ENCODE measurements at places on chromosomes 7 and 10. TPM values are rescaled to one million over a fixed set of nuclear protein-coding genes. Genes with fewer than 3 reads are reported as not detected.
A peak's percentile ranks its signal among the peaks of the same experiment; 100 is the strongest.

FBXL13 gene
- 1.1 TPM for polyA plus RNA-seq

PRLHR gene
- 0.08 TPM for polyA plus RNA-seq

SCRN1 gene
- polyA plus RNA-seq, result 67.7 TPM

PNLIPRP2 gene
- 0.37 TPM for polyA plus RNA-seq

VSTM4 gene
- polyA plus RNA-seq, result 57.1 TPM

EVX1 gene
- not detected for polyA plus RNA-seq

CYP26C1 gene
- polyA plus RNA-seq, result not detected

DNA sequence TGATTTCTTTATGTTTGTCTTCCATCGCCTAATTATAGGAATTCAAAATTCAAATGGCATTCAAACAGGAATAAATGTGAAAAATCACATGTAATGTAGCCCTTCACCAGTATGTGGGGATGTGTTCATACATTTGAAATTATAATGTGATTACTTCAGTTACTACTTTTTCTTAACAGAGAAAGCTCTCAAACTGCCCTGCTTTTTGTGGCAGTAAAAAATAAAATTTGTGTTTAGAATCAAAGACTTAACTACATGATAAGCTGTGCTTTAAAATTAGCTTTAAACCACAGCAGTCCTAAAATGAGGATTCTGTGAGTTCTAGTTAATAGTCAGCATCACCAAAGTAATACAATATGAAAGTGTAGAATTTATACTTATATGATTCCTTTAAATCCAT is 7.8 kb upstream of the HERC4 start:
- DNase-seq, result no peak

DNA sequence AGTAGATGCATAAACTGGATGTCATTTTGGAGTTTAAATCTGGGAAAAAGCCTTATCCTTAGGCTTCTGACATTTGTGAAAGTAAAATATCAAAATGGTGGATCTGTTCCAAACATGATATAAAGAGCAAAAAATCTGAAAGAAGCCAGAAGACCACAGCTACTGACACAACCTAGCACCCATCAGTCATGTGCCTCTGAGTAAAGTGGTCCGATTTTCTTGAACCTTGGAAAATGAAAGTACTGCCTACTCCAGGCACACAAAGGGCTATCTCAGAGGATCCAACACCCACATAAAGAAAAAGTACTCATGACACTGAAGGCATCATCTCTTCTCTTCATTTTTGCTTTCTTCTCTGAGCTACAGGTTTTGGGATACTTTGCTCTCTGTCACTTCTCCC is 150.7 kb downstream of the KMT2E start:
- DNase-seq, result no peak

GRCh38 chr7:42263971-42264370 is 27.0 kb upstream of the GLI3 start:
- no peak for DNase-seq

GRCh38 chr10:74824184-74824899 is 2.1 kb upstream of the KAT6B start:
- no peak for DNase-seq

DNA sequence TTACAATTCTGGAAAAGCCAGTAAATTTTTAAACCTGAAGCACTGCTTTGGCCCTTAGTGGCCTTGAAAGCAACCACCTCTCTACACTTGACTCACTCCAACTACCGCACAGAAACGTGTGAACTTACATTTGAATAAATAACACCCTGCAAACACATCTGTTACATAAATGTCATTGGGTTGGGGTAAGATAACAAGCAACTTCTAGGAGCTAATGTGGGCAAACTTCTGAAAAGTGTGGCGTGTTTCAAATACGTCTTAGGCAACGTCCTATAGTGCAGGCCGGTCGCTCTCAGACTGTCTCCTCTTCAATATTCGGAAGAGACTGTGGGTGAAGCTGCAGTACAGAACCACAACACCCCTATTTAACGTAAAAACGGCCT is 474 bp downstream of the ORC5 start:
- no peak for DNase-seq

GRCh38 chr7:131329176-131329570 is 1.5 kb downstream of the MKLN1 start:
- no peak for DNase-seq

GRCh38 chr10:119268871-119269506 is 61.6 kb downstream of the GRK5 start:
- peak; percentile 33 for DNase-seq

- DNase-seq, result no peak
Observed at GRCh38 chr10:77857272-77857671, 69.3 kb downstream of the DLG5 start.

DNA sequence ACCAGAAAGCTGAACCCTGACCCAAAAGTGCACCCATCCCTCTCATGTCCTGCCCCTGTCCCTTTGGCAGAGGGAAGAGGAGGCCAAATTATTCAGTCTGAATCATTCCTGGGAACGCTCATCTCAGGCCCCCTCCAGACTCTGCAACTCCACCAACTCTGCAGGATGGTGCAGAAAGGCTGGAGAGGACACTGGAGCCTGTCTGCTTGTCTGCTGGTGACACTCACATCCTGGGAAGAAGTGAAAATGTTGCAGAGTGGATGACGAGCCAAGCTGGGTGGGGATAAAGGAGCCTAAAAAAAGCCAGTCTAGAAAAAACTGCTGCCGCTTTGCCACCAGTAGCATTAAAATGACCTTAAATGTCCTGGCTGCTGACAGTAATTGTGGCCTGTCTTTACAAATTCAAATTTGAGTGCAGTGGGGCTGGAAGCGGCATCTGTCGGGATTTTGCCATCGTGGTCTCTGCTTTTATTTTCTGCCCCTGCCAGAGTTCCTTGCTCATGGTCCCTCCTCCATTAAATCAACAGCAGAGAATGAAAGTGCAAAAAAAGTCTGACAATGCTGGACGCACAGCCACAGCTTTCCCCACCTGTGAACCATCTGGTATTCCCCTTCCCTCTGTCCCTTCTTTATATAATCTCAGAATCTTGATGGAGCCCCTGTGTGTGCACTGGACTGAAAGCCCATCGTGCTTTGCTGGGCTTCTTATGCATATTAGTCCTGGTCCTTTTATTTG is 63.9 kb downstream of the STK17A start:
- no peak for DNase-seq

DNA sequence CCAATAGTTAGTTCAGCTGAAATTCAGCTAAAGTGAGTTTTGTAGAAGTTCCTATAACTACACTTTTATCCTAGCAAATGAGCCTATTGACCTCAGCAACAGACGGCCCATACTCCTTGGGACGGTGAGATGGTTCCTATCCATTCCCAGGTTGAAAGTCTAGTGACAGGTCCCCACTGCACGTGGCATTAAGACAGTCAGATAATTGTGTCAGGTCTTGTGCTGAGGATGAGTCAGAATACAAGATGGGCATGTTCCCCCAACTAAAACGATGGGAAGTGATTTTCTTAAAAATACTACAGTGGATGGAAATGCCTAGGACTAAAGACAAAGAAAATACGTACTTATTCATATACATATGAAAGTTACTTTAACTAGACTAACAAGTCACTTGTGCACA is 2.1 kb downstream of the CAV1 start:
- no peak for DNase-seq

DNA sequence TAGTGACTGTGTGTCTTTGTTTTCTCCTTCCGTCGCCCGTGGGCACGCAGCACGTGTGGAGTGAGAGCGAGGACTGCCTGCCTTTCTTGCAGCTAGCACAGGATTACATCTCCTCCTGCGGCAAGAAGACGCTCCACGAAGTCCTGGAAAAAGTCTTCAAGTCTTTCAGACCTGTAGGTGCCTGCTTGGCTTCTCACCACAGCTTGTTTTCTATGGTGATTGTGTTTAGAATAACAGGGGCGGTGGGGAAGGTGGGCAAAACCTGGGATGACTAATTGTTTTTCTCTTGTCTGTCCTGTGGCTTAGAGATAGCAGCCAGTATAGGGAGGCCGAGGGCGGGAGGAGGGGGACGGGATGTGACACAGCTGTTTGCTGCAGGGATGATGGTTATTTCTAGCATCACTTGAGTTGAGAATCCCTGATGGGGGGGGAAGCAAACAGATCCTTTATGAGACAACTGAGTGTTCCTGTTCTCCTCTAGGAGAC is 11.4 kb downstream of the MTURN start:
- no peak for DNase-seq

GRCh38 chr7:88629559-88629958 is 129.9 kb upstream of the ZNF804B start:
- DNase-seq, result no peak

DNA sequence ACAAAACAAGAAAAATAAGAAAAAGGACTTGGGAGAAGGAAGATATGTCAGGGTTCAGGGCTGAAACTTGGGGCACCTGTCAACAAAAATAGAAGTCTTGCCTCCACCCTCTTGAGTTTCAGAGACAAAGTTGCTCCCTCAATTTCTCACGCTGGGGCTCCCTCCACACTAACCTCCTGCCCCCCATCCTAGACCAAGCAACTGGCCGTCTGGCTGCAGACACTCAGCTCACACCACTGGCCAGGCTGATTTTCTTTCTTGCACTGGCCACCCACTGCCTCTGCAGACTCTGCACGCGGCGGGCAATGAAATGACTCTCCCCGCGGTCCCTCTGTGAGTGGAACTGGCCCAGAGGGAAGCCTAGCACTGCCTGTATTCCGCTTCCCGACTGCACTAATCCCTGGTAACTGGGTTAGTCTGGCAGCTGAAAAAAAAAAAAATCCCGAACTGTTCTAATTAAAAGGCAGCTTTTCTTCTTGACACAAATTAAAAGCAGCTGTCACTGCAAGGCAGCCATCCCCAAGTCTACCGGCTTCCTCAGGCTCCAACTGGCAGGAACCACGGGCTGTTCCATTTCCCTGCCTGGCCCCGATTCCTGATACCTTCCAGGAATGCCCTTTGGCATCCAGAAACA is 83.5 kb downstream of the SPDYE5 start:
- no peak for DNase-seq

- DNase-seq, result no peak
Observed at GRCh38 chr7:481219-481930, 38.3 kb downstream of the PDGFA start.

- DNase-seq, result no peak
Observed at GRCh38 chr10:97842656-97843280, 6.9 kb upstream of the GOLGA7B start.

GRCh38 chr7:128100225-128100948 is 69.2 kb upstream of the LRRC4 start:
- DNase-seq, result no peak

DNA sequence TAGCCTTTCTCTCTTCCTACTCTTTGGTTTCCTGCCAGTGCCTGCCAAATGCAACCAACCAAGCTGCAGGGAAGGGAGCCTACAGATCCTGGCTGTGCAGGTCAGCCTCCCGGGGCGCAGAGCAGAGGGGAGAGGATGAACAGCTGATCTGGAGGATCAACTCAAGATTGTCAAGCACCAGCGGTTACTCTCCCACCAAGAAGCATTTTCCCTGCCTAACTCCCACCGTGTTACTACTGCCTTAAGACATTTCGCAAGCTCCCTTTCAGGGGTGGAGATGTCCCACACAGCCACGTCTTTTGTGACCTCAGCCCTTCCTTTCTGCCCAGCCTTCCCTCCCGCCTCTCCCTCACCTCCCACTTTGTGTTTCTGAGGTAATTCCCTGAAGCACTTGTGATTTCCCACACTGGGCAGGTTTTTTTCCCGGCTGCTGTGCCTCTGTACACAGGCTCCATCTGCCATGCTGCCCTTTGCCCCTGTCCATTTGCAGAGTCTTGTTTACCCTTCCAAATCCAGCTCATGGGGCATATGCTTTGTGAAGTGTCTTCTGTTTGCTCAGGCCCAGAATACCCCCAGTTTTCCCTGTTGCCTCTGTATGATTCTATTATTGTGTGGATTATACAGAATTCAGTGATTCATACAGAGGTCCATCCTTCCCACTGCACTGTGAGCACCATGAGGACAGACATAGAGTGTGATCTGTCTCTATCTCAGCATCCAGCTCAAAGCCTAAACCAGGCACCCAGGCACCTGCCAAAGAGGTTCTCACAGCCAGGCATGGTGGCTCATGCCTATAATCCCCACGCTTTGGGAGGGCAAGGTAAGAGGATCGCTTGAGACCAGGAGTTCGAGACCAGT is 40.9 kb upstream of the PAPSS2 start:
- DNase-seq, result no peak

DNA sequence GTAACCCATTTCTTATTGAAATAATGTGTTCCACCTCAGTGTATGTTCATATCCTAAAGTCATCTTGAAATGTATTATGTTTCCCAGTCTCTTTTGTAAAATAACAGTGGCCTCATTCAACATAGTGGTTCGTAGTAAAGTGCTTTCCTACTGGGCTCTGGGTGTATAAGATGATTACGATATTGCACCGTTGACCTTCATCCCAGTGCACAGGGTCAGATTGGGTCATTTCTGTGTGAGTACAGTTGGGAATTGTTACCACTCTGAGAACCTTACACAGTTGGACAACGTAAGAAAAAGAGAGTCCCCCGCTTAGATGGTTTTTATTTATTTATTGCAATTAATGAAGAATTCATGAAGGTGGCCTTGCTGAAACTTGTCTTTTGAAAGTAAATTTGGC is 135.6 kb downstream of the CHN2 start:
- DNase-seq, result no peak

DNA sequence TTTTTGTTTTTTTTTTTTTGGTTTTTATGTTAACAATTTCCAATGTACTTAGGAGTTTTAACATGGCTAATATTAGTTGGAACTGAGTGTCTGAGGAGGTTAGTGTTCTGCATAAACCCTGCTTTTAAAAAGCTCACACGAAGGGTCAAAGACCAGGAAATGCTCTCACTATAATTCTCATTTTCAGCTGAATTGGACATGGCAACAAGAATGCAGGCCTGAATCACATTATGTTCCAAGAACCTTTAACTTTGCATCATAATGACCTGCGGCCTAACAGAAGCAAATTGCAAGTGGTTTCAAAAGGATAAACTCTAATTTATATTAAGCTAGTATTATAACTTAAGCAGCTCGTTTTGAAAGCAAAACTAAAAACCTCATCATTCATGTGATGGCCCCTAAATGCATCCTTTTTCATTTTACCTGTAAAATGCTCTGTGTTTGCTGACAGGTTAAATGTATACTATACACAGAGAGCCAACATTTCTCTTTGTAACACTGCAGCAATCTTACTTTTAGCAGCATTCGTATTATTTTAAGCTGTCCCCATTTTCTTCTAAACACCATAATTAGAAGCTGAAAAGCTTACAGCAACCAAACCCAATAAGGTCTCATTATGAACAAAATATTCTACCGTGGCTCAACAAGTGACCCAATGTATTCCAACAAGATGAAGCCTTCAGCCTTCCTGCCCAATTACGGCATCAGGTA is 242.8 kb upstream of the SP4 start:
- no peak for DNase-seq
